NCI-H1436 (cell line): ENCODE measurements at places on chromosomes 16 and 17.
A peak's percentile ranks its signal among the peaks of the same experiment; 100 is the strongest.

GRCh38 chr17:4562015-4562969 is 1.9 kb upstream of the GGT6 start:
- no peak for DNase-seq

- peak; percentile 87 for DNase-seq
Measured at GRCh38 chr17:50565402-50566350, 5.2 kb downstream of the CACNA1G start.

DNA sequence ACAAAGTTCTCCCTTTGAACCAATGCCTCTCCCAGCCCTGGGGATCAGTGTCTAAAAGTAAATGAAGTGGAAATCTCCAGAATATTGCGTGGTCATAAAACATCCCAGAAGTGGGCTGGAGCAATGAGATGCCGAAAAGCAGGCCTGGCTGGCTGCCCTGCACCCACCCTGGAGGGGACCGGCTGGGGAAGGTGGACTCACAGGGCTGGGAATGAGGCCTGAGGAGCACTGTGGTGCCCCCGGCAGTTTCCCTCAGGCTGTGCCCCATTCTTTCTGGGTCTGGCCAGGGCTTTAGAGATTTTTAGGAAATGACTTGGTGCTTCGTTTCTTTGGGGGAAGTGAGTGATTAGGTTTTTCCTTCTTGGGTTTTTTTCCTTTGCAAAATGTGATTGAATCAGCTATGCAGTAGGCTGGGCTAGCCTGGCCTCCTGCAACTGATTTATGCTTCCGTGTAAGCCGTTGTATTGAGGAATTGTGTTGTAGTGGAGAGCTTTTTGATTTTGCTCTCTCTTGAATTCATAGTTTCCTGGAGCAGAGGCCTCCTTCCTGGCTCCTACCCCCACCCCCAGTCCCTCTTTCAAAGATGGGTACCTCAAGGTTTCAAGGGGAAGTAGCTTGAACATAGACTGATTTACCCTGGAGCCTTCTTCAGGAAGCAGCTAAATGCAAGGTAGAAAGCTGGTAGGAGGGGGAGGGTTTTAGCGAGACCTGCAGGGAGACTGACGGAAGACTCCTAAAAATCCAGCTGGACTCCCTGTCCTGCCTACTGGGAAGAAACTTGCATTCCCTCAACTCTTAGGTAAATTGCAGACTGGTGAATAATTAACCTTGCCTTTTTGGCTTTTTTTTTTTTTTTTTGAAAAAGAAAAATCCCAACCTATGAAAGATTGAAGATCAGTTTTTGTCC is 170.2 kb downstream of the RAB11FIP4 start:
- no peak for DNase-seq

- DNase-seq, result no peak
Measured at GRCh38 chr17:35568561-35568960, 7.9 kb upstream of the SLFN14 start.

DNA sequence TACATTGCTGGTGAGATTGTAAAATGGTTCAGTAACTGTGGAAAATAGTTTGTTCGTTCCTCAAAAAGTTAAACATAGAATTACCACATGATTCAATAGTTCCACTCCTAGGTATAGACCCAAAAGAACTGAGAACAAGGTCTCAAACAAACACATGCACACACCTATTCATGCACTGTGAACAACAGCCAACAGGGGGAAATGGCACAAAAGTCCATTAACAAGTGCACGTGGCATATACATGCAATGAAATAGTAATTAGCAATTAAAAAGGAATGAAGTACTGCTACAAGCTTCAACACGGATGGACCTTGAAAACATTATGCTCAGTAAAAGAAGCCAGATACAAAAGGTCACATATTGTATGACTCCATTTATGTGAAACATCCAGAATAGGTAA is 23.8 kb downstream of the SDK2 start:
- no peak for DNase-seq

DNA sequence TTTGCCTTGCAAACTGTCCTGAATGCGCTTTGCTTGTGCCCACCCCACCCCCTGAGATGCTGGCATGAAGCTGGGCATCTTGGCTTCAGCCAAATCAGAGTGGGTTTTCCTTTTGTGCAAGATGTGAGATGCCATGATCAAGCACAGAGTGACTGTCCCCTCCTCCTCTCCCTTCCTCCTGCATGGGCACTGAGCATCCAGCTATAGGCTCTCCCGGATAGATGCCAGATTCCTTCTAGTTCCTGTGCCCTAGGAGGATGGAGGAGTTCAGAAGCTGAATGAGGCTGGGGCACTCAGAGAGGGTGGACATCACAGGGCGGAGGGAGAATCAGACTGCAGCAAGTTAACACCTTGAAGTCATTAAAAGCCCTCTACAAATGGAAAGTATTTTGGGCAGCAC is 384.1 kb upstream of the CCL2 start:
- DNase-seq, result no peak

GRCh38 chr17:44113868-44114840 is 9.3 kb downstream of the HDAC5 start:
- DNase-seq, result no peak

GRCh38 chr17:76866774-76867577 is 1.2 kb upstream of the MGAT5B start:
- no peak for DNase-seq

- no peak for DNase-seq
Measured at GRCh38 chr16:78925083-78925767, 675.3 kb downstream of the MAF start.

DNA sequence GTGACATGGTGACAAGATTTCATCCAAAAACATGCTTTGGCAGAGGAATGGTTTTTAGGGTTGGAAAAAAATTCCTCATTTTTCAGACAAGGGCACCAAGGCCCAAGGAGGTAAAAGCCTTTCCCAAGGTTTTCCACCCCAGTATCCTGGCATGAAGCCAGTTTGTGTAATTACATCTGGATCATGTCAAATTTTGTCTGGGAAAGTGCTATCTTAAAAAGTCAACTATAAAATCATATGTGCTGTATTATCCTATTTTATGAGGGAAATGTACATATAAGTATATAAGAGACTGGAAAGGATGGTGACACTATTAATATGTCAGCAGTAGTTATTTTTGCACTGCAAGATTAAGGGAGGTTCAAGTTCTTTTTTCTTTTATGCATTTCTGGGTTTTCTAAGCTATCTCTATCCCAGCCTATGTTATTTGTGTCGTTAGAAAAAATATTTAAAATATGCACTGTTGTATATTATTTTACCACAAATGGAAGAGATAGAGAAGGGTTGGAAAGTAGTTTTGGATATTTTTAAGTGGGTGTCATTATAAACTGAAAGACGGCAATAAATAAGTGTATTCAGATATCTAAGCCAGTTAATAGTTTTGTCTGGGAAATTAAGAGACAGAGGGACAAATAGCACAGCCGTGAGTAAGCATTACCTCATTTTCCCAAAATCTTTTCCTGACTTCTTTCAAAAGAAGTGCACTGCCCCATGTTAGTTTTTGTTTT is 13.5 kb upstream of the FBXO47 start:
- no peak for DNase-seq

DNA sequence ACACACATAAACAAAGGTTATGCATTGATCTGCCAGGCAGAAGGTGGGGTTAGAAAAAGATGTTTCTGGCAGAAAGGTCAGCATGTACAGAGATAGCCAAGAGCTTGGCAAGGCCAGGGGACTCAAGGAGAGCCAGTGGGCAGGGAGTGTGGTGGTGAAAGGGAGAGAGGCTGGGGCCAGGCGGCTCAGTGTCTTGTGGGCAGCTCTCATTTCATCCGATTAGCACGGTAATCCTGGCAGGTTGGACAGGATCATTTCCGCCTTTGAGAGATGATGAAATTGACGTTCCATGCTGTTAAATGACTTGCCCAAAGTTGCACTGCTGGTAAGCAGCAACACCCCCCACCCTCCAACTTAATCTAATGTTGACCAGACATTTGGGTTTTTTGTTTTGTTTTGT is 3.6 kb downstream of the CHD9 start:
- DNase-seq, result no peak
